Daoy (cell line): ENCODE measurements at places on chromosomes 12 and 14. TPM values are rescaled to one million over a fixed set of nuclear protein-coding genes. Genes with fewer than 3 reads are reported as not detected.

DNA sequence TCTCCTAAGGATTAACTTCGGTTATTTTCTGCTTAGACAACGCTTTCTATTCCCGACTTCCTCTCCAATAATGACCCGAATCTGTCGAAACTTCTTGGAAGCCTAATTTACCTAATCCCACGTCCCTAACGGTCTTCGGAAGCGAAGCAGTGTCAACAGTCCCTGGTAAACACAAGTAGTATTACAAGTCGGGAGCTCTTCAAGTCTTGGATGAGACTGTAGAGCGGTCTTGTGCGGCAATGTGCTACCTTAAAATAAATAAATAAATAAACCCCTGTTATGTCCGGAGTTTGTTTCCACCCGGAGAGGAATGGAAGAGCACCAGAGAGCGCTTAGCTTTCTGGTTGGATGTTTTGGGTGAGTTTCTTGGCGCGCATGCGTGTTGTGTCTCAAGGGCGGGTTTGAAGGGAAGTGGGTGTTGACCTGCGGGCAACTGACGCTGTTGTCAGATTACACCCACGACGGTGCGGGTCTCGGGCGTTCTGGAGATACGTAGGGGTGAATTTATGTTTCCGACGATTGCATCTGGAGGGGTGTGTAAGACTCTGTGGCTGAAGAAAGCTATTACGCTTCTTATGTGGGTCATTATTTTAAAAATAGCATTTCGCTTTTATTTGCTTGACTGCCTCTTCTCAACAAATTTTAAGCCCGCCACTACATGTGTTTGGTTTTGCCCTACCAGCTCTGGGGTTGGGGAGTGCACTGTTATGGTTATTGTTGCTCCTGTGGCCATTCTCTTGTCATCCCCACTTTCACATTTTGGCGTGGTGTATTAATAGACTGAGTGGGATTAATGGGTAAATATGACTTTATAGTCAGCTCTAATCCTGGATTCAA is at the start of the genes KIAA0586 and TIMM9:
Gene KIAA0586, plus strand, starts transcription at position 439 of the 837 bp plus-strand sequence. CDS start 546 bp downstream, outside the sequence.
Gene TIMM9, minus strand, starts transcription at position 251 of the 837 bp plus-strand sequence. CDS start 15,586 bp downstream, outside the sequence.
- DNase-seq: peak; percentile 99

B4GALNT3 gene
- total RNA-seq: 0.40 and 1.1 TPM in 2 replicates

DNA sequence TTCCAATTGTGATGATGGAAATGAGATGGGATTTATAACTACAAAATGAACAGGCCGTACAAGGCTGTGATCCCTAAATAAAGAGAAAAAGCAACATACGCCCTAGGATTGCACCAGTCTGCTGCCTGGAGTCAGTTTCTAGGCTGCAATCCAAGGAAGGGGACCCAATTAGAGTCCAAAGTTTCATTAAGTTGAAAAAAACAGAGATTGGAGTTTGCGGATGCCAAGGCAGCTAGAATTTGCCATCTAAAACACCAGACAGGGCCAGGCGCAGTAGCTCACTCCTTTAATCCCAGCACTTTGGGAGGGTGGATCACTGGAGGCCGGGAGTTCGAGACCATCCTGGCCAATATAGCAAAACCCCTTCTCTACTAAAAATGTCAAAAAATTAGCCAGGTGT is 661.0 kb downstream of the RPS29 start:
- DNase-seq: no peak

PLEKHG7 gene
- total RNA-seq: not detected in 2 replicates

OR6C2 gene
- total RNA-seq: not detected in 2 replicates

DNA sequence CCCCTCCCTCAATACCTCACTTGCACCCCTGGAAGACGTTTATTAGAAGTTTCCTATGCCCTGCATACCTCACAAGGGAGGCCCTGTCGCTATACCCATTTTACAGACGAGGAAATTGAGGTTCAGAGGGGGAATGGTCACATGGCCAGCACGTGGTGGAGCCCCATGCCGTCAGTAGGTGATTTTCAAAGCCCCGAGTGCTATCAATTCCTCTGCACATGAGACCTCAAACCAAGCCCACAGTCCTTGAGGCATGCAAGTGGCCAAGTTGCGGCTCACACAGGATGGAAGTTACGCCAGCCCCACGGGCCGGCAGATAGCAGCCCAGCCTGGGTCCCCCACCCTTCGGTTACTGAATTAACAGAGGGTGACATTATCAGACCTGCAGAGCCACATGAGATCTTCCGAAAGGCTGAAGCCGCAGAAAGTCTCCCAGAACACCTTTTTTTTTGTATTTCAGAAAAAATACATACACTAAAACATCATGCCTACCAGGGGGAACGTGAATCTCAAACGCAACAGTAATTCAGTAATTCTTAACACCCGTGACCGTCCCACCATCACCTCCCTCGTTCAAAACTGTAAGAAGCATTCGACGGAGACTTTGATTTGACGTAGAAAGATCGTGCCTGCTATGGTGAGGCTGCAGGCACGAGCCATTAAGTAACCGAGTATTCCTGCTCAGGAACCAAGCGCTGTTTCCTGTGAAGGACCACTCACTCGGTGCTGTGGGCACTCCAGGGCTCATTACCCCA is 129.0 kb downstream of the RFLNA start:
- DNase-seq: no peak

DNA sequence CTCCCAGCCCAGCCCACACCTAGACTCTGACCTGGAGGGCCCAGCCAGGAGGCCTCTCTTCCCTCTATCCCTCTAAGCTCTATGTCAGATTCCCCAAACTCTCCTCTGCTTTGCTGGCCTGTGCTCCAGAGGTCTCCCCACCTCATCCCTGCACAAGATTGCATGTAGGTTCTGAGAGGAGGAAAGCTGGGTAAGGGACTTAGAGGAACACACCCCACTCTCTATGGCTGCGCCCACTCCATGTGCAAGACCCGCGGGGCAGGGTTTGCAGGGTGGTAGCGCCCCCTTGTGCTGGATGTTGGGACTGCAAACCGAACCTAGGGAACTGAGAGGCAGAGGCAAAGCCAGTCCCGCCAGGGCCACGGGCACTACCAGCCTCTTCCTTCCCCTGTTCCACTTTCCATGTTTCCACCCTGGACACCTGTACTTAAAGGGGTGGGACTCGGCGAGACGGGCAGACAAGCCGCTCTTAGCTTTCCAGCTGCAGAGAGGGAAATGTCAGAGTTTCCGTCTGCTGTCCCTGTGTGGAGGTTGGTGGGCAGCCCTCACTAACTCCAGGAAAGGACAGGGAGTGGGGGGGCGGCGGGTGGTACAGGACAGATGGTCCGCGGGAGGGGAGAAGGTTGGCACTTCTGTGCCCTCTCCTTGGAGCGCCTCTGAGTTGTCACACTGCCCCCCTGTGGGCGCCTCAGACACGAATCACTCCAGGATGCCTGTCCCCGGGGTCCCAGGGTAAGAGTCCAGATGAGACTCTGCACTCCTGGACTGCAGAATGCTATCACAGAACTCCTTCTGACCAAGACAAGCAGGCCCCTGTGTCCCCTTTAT is 16.8 kb downstream of the MMP14 start:
- DNase-seq: peak; percentile 90

- no peak for DNase-seq
These were observed 1.3 kb downstream of the BHLHE41 start for GRCh38 chr12:26123482-26123980.

DNA sequence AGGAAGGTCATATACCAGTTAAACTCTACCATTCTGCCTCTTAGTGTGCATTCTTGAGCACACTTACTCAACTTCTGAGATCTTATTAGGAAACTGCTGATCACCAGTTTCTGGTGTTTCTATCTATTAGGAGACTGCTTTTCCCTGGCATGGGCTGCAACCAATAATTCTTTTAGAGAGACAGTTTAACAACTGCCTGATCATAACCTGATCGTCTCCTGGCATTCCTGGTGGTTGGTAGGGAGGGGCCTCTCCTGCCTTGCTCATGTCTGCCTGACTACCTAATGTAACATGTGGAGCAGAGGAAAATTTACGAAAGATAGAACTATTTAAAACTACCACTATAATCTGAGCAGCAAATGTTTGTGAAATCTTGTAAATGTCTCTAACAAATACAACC is 75.3 kb upstream of the MGAT4C start:
- DNase-seq: no peak

DNA sequence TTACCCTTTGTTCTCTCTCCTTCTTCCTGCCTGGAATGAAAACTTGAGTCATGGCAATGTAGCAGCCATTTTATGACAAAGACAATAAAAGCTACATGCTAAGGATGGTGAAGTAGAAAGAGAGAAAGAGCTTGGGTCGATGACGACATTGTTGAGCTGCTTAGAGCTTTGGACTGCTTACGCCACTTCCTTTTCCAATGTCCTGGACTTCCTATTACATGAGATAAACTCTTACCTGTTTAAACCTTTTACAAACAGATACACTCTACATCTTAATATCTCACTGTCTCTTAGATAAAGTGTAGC is 70.1 kb downstream of the PEBP1 start:
- DNase-seq: no peak

DNA sequence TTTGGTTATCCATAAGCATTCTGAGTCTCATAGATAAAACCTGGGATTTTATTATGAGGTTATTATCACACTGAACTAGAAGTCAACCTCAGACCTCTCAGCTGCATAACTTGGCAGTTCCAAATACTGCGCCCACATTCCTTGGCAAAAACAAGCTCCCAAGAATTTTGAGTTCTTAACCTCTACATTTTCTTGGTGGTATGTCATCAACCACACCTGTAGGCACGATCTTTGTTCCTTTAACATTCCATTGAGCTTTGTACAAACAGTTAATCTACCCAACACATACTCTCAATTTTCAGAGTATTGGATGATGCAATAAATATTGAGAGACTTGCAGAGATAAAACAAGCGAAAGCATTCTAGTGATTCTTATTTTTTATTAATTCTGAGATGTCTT is 371.8 kb upstream of the PRICKLE1 start:
- DNase-seq: peak; percentile 92

RASSF9 gene
- 0.34 and 0.80 TPM in 2 replicates for total RNA-seq

PGAM5 gene
- 73.5 and 94.1 TPM in 2 replicates for total RNA-seq

DNA sequence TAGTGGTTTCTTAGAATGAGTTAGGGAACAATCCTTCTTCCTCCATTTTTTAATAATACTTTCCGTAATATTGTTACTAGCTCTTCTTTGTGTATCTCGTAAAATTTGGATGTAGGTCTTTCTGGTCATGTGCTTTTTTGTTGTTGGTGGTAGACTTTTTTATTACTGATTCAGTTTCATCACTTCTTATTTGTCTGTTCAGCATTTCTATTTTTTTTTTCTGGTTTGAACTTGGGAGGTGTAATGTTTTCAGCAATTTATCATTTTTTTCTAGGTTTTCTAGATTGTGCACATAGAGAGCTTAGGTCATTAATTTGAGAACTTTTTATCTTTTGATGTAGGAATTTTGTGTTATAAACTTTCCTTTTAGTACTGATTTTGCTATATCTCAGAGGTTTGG is 1299.9 kb downstream of the FSCB start:
- no peak for DNase-seq

GRCh38 chr14:76863724-76864407 is 37.7 kb downstream of the LRRC74A start:
- no peak for DNase-seq

DNA sequence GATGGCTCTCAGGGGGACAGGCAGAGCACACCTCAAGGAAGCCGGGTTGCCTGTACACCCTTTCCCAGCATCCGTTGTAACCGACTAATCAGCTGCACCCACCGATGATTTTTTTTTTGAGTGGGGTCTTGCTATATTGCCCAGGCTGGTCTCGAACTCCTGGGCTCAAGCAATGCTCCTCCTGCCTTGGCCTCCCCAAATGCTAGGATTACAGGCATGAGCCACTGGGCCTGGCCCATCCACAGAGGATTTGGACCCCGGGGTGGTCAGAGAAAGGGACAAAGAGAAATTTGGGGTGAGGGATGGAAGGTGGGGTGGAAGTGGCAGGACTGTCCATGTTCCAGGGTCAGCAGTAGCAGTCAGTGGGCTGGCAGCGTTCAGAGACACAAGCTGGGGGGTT is 43.3 kb upstream of the PPP1CC start:
- no peak for DNase-seq

DNA sequence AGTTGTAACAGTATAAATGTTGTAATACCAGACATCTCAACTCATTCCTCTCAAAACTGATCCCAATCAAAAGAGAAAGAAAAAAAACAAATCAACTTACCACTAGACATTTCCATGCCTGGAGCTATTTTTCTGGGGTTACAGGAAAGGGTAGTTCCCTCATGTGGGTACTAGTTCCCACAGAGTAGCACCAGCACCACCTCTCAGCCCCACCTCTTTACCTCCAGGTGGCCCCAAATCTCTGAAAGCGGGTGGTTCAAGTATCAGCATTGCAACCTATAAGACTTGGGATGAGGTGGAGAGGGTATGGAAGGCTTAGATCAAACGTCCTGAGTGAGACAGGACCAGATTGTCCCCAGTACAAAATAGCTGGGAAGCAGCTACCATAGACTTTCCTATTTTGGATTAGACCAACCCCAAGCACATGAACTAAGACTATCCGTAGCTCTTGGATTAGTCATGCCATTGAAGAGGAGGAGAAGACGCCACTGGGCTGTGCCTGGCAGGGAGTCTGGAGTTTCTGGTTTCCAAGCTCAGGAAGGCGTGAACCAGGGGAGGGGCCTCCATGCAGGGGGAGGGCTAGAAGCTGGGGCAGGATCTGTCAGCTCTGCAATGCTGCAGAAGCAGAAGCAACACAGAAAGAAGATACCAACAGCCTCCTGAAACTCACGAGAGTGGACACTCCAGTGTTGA is at the start of gene SLC39A2:
Gene SLC39A2, plus strand, starts transcription at position 620 of the 693 bp plus-strand sequence. CDS start 154 bp downstream, outside the sequence.
- peak; percentile 69 for DNase-seq

DNA sequence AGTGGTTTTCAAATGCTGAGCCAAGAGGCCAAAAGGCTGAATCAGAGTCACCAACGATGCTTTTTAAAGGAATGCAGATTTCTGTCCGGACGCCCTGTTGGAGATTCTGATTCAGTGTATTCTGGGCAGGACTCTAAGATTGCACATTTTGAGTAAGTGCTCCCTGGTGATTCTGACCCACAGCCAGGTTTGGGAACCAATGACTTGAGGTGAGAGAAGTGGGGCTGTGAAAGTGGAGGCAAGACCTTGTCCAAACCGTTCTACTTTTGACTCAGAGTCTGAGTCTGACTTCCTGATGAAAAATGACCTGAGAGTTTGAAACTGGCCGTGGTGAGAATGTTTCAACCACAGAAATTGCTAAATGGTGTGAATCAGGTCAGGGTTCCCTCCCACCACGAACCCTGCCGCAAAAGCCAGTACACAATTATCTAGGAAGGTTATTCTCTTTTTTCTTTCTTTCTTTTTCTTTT is 90.2 kb downstream of the NTN4 start:
- DNase-seq: peak; percentile 91

DNA sequence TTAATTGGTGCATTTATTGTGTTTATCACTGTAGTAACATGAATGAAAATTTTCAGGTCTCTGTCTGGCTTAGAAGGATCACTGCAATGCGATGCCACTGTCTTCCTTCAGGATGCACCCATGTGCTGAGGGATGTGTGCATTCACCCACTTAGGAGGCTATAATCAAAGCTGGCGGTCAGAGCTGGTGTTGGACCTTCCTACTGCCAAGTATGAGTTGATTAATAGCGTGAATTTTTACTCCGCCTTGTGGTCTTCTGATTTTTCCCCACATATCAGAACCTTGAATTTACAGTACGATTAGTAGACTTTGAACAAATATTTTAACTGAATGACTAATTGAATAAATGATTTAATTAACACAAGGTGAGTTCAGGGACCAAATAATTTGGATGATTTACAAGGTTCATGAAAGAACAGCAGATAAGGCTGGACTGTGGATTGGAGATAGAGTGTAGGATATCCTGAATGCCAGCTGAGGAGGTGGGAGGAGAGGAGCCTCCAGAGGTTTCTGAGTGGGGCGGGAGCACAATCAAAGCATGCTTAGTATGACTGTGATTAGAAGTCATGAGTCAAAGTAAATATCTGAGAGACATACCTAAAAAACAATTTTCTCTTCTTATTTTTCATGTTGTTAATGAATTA is 50.1 kb downstream of the RERG start:
- no peak for DNase-seq

MMP17 gene
- total RNA-seq: 3.1 and 11.4 TPM in 2 replicates
